ENCODE measurements at places on chromosomes 7 and 10.

- DNase-seq = no peak
Measured at GRCh38 chr7:102284399-102284798, 2.3 kb upstream of the SH2B2 start.

DNA sequence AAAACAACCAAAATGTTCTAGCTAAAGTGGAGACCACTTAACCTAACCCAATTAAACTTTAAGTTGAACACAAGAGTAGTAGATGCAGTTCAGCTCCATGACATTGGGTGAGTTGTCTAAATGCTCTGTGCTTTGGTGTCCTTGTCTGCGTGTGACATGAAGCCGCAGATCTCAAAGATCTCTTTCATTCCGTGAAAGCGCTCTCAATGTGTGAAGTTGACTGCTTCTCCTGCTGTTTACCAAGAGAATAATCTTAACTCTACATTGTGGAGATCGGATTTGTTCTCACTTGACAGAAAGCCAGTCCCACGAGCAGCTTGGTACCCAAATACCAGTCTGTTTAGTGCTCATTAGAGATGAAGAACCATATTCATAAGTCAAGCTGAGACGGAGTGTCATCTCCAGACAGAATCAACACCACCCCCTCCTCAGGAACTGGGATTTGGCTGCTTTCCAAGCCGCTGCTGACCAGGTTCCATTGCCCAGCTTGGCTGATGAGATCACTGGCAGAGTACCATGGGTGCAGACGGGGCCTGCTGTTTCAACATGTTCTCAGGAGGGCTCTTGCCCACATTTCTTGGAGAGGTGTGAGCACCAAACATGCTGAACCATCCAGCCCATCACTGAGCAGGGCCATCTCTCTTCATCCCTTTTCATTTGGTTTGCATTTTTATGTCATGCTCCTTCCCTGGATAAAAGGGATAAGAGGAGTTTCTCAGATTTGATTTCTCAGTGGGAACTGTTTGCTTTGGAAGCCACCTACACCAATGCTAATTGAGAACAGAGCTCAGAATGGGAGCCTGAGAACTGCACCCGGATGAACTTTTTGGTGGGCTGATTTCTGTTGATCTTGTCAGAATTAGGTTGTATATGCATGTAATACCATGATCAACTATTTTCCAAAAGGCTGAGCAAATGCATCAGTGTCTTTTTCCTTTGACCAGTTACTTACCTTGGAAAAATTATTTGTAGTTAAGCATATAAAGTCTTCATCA is 95.8 kb upstream of the AGBL3 start:
- DNase-seq = no peak

DNA sequence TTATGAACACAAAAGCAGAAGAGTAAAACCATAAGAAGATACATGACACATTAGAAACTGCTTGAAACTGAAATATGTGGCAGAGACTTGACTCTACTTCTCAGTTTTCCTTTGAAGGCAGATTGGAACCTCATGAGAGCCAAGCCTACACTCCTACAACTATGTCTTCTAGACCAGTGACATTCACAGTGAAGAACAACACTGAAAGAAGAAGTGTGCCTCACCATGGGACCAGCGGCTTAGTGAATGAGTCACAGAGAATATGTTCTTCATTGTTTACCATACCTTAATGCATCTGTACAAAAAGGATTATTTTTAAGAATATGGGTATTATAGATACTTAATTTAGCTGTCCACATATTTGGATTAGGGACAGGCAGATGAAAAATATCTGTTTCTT is 248.3 kb downstream of the CDC14C start:
- DNase-seq = no peak

DNA sequence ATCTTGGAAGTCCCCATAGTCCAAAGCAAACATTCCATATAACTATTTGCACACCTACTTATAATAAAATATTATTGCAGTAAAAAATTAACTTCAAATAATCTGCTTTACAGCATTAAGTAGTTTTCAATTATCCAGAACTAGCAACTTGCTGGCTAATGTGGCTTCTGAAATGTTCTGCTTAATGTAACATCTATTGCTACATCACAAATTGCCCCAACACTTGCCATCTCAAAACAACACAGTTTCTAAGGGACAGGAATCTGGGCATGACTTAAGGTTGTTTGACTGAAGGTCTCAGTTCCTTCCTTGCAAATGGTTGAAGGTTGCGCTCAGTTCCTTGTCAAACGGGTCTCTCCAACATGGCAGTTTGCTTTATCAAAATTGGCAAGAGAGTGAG is 378.5 kb upstream of the SEMA3C start:
- DNase-seq = no peak

GRCh38 chr10:28171468-28172222 is 131.2 kb downstream of the MPP7 start:
- DNase-seq = no peak

GRCh38 chr10:116098411-116099022 is 174.5 kb downstream of the GFRA1 start:
- DNase-seq = no peak

DNA sequence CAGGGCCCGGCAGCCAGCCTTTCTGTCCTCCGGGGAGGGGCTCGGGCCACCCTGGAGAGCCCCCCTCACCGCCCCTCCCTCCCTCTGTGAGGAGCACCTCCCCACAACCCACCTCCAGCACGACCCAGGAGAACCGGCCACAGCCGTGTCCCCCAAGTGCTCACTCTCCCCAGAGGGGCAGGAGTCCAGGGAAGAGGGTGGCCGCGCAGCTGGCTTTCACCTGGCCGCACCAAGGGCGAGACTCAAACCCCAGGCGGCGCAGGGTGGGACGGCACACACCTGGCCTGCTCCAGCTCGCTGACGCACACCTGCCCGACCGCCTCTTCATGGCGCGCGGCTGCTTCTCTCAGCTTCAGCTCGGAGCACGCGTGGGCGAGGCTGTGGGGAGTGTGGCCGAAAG is 73.4 kb downstream of the CFAP46 start:
- DNase-seq = no peak

DNA sequence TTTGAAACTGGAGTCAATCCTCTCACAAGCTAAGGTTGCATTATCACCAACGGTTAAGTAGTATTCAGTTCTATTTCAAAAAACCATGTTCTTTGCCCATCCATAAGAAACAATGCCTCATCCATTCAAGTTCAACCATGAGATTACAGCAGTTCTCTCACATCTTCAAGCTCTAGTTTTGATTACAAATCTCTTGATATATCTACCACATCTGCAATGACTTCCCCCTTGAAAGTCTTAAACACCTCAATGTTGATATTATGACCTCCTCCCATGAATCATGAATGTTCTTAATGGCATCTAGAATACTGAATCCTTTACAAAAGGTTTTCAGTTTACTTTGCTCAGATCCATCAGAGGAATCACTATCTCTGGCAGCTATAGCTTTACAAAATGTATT is 81.8 kb downstream of the JMJD1C start:
- DNase-seq = no peak

DNA sequence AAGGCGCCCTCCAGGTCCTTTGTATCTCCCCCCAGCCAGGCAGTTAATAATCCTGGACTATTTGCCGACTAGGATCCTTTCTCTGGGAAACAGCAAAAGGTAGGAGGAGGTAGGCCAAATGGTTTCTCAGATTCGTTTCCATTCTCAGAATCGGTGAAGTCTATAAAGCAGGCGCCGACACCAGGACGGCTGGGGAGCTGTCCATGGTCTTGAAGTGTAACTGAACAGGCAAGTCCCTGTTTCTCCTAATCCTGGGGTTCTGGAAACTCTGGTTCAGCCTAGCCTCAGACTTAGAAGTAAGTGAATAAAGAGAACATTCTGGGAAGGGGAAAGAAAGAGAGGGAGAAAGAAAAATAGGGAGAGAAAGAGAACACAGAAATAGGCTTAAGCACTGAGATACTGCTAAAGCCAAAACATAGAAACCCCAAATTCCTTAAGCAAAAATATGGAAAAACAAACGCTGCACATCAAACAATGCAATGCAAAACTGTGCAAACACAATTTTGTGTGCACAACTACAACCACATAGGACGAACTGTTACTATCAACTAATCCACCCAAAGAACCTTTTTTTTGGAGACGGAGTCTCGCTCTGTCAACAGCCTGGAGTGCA is 11.1 kb upstream of the INA start:
- DNase-seq = no peak

DNA sequence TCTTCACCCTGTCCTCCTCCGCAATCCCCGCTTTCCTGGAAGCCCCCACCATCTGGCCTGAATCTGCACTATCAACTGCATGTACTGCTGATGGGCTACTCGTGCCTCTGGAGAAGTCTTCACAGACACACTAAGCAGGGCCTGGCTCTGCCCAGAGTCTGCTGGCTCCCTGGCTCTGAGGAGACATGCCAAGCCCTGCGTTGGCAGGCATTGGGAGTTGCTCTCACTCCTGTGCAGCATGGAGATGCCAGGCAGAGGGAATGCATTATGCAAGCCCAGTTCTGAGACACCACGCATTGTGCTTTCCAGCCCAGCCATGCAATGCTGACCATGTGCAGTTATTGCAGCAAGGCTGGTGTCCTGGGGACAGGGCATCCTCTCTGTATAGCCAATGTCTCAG is 314.6 kb downstream of the CXCL12 start:
- DNase-seq = no peak

- no peak for DNase-seq
Measured at GRCh38 chr7:1246871-1247526, 14.3 kb downstream of the UNCX start.

DNA sequence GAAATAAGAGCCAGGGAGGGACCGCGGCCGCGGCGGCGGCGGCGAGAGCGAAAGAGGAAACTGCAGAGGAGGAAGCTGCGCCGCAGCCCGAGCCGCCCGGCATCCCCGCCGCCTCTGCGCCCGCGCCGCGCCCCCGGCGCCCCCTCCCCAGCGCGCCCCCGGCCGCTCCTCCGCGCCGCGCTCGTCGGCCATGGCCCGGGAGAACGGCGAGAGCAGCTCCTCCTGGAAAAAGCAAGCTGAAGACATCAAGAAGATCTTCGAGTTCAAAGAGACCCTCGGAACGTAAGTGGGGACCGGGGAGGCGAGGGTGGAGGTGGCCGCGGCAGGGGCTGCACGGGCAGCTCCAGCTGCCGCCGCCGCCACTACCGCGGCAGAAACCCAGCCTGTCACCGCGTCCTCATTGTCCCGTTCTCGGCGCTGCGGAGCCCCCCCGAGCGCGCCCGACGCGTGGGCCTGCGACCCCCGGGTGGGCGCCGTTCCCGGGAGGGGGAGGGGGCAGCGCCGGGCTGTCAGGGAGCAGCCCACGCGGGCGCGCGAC is 351 bp downstream of the CAMK1D start:
- DNase-seq = no peak

GRCh38 chr7:117715784-117716445 is 157.3 kb downstream of the CTTNBP2 start:
- DNase-seq = peak; percentile 13

- no peak for DNase-seq
Measured at GRCh38 chr10:100642295-100642994, 102.9 kb upstream of the PAX2 start.

DNA sequence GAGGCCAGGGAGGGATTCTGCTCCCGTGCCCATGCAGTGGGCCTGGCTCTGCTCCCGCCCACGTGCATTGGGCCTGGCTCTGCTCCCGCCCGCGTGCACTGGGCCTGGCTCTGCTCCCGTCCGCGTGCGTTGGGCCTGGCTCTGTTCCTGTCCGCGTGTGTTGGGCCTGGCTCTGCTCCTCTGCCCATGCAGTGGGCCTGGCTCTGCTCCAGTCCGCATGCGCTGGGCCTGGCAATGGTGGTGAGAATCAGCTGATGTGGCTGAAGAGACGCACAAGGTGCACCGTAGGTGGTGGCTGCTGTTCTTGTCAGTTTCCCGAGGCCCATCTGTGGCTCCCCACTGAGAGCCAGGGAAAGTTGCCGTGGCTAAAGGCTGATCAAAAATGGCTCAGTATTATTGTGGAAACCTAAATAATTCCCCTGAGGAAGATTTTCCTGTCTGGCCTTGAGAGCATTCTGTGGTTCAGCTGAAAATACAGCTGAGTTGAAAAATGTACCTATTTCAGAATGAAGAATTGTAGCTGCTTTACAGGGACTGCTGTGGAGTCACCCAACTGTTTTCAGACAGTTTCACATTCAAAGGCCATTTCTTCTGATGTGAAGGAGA is 572.4 kb downstream of the GLRX3 start:
- no peak for DNase-seq

GRCh38 chr7:71766016-71766415 is 634.1 kb downstream of the GALNT17 start:
- DNase-seq = no peak

GRCh38 chr10:102627736-102628293 is 16.5 kb upstream of the TRIM8 start:
- DNase-seq = no peak

- DNase-seq = no peak
Measured at GRCh38 chr7:38863601-38864291, 45.2 kb downstream of the VPS41 start.

- no peak for DNase-seq
Measured at GRCh38 chr10:8088504-8088903, 34.0 kb downstream of the GATA3 start.

- DNase-seq = no peak
Measured at GRCh38 chr7:93119191-93119905, 1.6 kb upstream of the SAMD9 start.

DNA sequence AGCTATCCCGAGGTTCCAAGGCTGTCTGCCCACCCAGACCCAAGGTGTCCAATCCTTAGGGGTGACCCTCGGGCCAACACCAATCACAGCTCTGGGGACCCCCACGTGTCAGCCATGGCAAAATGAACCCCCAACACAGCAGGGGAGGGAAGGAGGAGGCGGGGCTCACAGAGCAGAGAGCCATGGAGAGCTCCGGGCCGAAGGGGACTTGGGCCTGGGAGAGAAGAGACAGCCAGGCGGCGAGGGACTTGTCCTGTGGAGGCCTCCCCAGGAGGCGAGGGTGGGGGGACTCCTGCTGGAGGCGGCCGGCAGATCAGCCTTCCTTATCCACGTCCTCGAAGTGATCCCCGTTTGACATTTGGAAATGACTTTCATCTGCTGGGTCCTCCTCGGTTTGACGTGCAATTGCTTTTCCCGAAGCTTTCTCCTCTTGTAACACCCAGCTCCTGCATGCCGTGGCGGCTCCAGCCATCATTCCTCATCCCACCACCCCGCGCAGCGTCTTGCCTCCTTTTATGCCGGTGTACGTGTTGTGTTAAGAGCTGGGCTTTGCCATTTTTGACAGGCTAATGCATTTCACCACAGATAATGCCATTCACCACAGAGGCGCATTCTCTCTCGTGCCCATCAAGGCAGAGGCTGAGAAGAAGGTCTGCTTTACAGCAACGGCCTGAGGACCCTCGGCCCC is 337.4 kb downstream of the DNAJB6 start:
- no peak for DNase-seq
